Pons (tissue), 1 donor: ENCODE measurements at places on chromosomes 13 and 19.

DNA sequence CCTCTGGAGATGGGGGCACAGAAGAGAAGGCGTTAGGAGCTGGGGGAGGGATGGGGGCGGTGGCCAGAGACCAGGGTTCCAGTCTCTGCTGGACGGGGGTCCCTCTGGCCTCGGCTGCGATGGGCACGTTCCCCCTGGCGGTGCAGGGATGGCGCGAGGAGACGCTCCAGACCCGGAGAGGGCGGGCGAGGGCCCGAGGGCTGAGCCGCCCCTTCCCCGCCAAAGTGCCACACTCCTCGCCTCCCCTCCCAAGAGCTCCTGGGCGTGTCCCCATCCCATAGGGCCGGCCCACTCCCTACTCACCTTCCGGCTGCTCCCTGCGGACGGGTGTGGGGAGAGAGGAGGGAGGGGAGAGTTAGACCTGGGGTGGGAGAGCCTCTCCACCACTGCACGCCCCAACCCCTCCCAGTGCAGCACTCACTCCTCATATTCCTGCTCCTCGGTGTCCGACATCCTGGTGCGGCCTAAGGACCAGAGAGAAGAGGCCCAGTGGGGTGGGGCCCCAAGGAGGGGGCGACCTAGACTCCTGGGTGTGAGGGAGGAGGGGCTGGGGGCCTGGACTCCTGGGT is 2.2 kb downstream of the TNNT1 start:
- no peak for DNase-seq

DNA sequence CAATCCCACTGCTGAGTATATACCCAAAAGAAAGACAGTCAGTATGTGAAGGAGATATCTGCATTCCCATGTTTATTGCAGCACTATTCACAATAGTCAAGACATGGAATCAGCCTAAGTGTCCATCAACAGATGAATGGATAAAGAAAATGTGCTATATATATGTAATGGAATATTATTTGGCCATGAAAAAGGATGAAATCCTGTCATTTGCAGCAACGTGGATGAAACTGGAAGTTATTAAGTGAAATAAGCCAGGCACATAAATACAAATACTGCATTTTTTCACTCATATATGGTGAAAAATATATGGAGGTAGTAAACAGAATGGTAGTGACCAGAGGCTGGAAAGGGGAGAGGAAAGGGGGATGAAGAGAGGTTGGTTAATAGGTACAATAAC is 188.9 kb upstream of the SERP2 start:
- no peak for DNase-seq

- DNase-seq = no peak
Observed at GRCh38 chr13:96935901-96936300, 58.4 kb downstream of the OXGR1 start.

- DNase-seq = no peak
Observed at GRCh38 chr13:113836768-113837559, 26.9 kb downstream of the GAS6 start.

GRCh38 chr13:30593001-30593400 is 24.7 kb upstream of the USPL1 start:
- DNase-seq = no peak

GRCh38 chr13:78060966-78061365 is 142.3 kb upstream of the EDNRB start:
- peak; percentile 3 for DNase-seq
